GM04503 (cell line): ENCODE measurements at places on chromosomes 11 and 22.

DNA sequence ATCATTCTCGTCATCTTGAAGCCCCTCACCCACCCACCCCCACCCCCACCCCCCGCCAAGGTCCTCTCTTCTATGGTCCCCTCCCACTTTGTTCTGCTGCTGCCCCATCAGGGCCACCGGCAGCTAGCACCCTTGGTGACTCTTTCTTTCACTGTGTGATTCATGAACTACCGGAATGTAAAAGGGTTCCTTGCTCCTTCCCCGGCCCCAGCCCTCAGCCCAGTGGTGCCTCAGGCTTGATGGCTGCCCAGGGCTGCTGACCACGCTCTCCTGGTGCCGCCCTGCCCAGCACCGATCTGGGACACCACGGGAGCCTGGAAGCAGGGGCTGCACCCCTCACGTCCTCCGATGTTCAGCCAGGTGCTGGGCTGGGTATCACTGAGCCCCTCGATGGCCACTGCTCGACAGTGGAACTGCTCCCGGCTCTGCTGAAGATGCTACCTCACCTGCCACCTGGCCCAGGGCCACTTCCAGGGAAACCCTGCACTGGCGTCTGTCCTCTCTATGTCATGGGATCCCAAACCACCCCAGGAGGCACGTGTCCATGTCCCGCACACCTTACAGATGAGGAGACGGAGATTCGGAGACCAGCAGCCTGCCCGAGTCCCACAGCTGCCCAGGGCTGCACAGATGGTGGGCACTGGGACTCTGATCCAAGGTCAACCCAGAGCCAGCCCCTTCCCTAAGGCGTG is 39.7 kb downstream of the IGLL5 start:
- DNase-seq: no peak

- no peak for DNase-seq
These were observed 4.1 kb downstream of the TUB start for GRCh38 chr11:8085011-8085645.

GRCh38 chr11:77966338-77966737 is 28.1 kb downstream of the INTS4 start:
- DNase-seq: no peak

GRCh38 chr22:44120314-44120704 is 60.4 kb upstream of the PARVG start:
- no peak for DNase-seq

- DNase-seq: no peak
These were observed 139.6 kb downstream of the TRPC6 start for GRCh38 chr11:101444164-101444563.

DNA sequence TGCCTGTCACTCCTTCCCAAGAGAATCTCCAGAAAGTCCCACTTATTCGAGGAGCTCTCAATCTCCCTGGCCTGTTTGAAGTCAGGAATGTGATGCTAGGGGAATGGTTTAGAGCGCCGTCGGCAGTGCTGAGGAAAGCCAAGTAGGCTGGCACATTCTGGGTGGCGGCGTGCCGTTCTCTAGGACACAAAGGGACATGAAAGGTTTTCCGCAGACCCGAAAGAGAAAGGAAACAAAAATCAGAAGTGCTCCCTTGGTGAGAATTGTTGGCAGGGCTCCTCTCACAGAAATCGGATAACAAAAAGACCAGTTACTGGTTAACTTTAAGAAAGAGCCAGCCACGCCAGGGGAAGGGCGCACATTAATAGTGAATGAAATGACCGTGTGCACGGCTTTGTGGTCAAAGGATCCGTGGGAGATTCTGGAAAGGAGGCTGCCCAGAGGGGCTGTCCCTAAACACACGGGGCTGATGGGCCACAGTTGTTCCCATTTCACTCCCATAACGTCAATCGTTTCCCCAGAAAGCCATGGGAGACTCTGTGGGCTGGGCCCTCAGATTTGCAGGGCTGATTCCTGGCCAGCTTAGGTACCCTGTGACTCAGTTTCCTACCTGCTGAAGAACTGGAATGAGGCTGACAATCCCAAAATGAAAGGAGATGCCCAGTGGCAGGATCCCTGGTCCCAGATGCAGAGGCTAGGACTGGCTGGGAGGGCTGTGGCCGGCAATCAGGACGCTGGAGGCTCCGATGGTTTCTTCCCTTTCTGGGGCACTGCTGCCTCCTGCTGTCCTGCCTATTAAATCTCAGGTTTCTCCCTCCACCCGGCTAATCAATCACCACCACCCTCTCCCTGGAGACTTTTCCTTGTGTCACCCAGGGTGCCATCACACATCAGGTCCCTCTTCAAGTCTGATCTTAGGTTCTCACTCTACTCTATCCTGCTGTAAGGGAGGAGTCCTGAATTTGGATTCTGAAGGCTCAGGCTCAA is 82.3 kb downstream of the RCN1 start:
- no peak for DNase-seq

GRCh38 chr22:49235463-49236300 is 592.0 kb downstream of the BRD1 start:
- no peak for DNase-seq

GRCh38 chr11:6268820-6269219 is 9.2 kb downstream of the CCKBR start:
- no peak for DNase-seq

GRCh38 chr11:108592591-108593213 is 866 bp downstream of the EXPH5 start:
- DNase-seq: no peak

DNA sequence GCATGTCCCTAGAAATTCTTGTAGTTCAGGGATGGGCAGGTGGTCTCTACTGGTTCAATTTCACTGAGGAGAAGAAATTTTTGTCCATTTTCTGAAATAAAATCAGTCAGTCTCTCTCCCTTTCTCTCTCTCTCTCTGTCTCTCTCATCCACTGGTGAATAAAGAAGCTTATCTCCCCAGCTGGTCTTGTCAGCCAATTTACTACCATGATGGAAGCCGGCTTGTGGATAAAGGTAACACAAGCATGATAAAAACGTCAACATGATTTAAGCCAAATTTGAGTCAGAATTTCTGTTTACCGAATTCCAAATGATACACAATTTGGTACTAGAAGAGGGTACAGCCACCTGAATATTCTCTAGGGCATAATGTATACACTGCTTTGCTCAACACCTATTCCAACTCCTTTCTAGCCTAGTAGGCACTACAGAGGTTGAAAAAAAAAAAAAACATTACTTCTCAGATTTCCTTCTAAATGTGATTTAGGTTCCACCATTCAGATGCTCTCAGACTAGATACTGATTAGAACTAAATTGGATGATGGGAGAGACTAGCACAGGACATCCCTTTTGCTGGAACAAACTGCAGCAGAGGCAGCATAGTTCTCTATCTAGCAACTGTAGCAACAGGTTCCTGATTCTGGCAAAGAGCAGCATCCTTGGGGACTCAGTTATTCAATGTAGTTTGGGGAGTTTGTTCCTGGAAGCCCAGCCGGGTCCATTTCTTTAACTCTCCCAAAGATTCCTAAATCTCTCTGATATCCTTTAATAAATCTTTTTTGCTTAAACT is 18.8 kb downstream of the PAK1 start:
- no peak for DNase-seq
